Central memory CD8-positive, alpha-beta T cell (primary cell): ENCODE measurements at places on chromosomes 3 and 15.

- H3K27ac ChIP-seq = no peak overlapping the region
- H3K36me3 ChIP-seq = peaks cover 4% of the 10 kb centered on the region
- H3K27me3 ChIP-seq = peaks cover 19% of the 10 kb centered on the region
These were observed 53.5 kb downstream of the TLNRD1 start for GRCh38 chr15:81054236-81054635.

DNA sequence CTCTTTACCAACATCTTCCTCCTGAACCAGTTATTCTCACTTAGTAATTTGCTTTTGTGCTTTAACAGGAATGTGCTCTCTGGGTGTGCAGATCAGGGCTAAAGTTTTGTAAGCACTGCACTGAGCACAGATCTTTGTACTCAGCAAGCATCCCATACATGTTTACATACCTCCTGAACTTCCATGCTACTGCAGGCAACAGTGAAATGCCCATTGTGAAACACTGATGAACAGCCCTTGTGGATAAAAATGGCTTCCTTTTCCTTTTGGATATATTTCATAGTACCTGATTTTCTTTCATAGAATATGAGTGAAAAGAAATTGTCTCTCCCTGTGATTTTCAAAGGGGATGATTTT is 855.9 kb downstream of the MCTP2 start:
- no peaks in the 10 kb centered on the region for H3K4me1 ChIP-seq
- no peaks in the 10 kb centered on the region for H3K27me3 ChIP-seq
- no peak overlapping the region for H3K4me3 ChIP-seq

DNA sequence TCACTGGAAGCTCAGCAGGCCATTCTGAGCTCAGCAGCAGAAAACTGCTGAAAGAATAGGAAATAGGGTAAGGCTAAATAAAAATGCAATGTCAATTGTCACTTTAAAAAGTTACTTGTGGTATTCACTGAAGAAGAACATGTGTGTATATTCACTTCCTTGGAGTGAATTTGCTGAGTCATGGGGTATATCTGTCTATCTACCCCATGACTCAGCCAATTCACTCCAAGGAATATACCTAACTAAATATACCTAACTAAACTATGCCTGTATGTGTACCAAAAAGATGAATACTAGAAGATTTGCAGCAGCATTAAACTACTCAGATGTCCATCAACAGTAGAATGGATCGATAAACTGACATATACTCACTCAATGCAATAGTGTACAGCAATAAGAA is 69.5 kb upstream of the KCNAB1 start:
- no peak for DNase-seq
- no peaks in the 10 kb centered on the region for H3K4me1 ChIP-seq
- H3K27ac ChIP-seq = no peak overlapping the region
- peaks cover 66% of the 10 kb centered on the region for H3K27me3 ChIP-seq
- no peak overlapping the region for H3K4me3 ChIP-seq
- no peaks in the 10 kb centered on the region for H3K36me3 ChIP-seq

DNA sequence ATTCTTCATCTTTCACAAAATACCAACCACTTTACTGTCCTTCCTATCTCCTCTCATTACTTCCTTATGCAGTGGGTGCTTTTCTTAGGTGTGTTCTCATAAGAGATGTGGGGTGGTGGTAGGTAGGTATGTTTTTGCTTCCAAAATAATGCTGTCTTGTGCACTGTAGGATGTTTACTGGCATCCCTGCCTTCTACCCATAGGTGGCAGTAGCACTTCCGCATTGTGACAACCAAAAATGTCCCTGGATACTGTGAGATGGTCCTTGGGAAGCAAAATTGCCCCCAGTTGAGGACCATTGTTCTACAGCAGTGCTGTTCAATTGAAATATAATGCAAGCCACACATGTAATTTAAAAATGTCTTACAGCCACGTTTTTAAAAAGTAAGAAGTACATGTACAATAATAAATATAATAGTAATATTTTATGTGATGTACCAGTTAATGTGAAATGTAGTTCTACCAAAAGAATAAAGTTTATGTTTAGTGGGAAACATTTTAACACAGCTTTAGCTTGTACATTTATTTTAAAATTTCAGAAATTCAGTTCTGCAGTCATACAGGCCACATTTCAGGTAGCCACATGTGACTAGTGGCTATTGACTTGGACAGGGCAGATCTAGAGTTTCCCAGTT is 75.2 kb downstream of the NEO1 start:
- no peak for DNase-seq
- H3K27me3 ChIP-seq = no peaks in the 10 kb centered on the region
- H3K36me3 ChIP-seq = no peaks in the 10 kb centered on the region
- H3K4me3 ChIP-seq = no peak overlapping the region
- H3K27ac ChIP-seq = no peak overlapping the region

- peaks cover 39% of the 10 kb centered on the region for H3K27me3 ChIP-seq
- no peak overlapping the region for H3K4me3 ChIP-seq
- no peaks in the 10 kb centered on the region for H3K4me1 ChIP-seq
- no peaks in the 10 kb centered on the region for H3K36me3 ChIP-seq
- H3K27ac ChIP-seq = no peak overlapping the region
These were observed 51.5 kb upstream of the COL6A6 start for GRCh38 chr3:130465521-130465920.

- no peak overlapping the region for H3K27ac ChIP-seq
- no peak for DNase-seq
- H3K27me3 ChIP-seq = no peaks in the 10 kb centered on the region
- H3K36me3 ChIP-seq = no peaks in the 10 kb centered on the region
These were observed 161.5 kb downstream of the FEZF2 start for GRCh38 chr3:62211675-62212429.

GRCh38 chr3:123377243-123377740 is 71.6 kb downstream of the ADCY5 start:
- DNase-seq = no peak
- H3K27me3 ChIP-seq = peaks cover 16% of the 10 kb centered on the region
- no peak overlapping the region for H3K4me3 ChIP-seq
- H3K4me1 ChIP-seq = no peaks in the 10 kb centered on the region

DNA sequence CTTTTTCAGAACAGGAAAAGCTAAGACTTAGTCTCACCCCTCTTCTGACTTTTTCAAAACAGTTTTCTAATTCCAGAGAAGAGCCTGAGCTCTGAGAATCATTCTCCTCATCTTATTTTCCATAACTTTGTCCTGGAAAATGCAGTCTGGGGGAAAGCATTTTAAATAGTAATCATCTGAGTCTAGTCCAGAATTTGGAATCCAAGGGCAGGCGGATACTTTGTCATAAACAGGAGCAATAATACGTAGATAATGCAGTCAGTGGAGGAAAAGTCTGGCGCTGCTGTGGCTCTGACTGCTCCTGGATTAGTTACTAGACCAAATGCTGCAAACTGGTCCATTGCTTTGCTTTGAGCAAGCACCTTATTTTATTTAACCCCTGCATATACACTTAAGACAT is 285.0 kb downstream of the THSD4 start:
- H3K27me3 ChIP-seq = peaks cover 11% of the 10 kb centered on the region
- no peaks in the 10 kb centered on the region for H3K36me3 ChIP-seq
- no peak for DNase-seq
- no peak overlapping the region for H3K27ac ChIP-seq

- H3K27ac ChIP-seq = no peak overlapping the region
- H3K4me3 ChIP-seq = no peak overlapping the region
- no peaks in the 10 kb centered on the region for H3K4me1 ChIP-seq
- H3K36me3 ChIP-seq = peaks cover 20% of the 10 kb centered on the region
These were observed 15.9 kb downstream of the CDAN1 start for GRCh38 chr15:42721016-42721415.

GRCh38 chr3:82100378-82100777 is 338.9 kb upstream of the GBE1 start:
- no peak overlapping the region for H3K4me3 ChIP-seq
- no peak for DNase-seq
- no peaks in the 10 kb centered on the region for H3K4me1 ChIP-seq
- H3K27ac ChIP-seq = no peak overlapping the region

GRCh38 chr3:195032955-195033354 is 238.0 kb downstream of the XXYLT1 start:
- no peak overlapping the region for H3K27ac ChIP-seq
- no peak for DNase-seq
- no peak overlapping the region for H3K4me3 ChIP-seq

DNA sequence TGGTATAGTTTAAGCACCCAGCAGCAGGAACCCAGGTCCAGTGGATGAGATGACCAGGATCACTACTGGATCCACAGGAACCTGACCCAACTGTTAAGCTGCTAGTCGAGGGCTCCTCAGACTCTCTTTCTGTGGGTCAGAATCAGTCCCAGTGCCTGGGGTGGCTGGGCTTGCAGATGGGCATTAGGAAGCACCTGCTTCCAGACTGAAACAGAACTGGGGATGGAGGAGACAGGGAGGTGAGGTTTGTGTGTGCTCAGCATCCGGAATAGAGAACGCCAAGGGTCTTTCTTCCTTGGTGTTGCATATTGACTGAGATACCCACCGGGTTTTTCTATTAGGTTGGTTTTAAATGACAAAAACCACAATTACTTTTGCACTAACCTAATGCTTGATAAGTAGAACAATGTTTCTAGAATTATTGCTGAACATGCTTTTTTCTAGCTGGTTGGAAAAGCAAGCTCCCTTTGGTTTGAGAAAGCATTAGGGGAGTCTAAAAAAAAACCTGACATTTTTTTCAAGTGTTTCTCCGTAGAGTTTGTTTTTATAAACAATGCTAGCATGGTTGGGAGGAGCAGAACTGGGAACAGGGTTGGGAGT is 779 bp downstream of the ST3GAL6 start:
- no peaks in the 10 kb centered on the region for H3K4me1 ChIP-seq
- no peak for DNase-seq
- no peaks in the 10 kb centered on the region for H3K36me3 ChIP-seq
- no peak overlapping the region for H3K27ac ChIP-seq
- peaks cover 66% of the 10 kb centered on the region for H3K27me3 ChIP-seq

- no peaks in the 10 kb centered on the region for H3K27me3 ChIP-seq
- no peaks in the 10 kb centered on the region for H3K4me1 ChIP-seq
- DNase-seq = no peak
- H3K36me3 ChIP-seq = no peaks in the 10 kb centered on the region
These were observed 94.2 kb downstream of the ADAMTS17 start for GRCh38 chr15:100247228-100248225.

- no peaks in the 10 kb centered on the region for H3K4me1 ChIP-seq
- H3K27me3 ChIP-seq = no peaks in the 10 kb centered on the region
- H3K27ac ChIP-seq = no peak overlapping the region
- no peak overlapping the region for H3K4me3 ChIP-seq
- peaks cover 2% of the 10 kb centered on the region for H3K36me3 ChIP-seq
These were observed 94.6 kb downstream of the ZIC4 start for GRCh38 chr3:147311716-147312115.

GRCh38 chr3:126058666-126059065 is 25.3 kb downstream of the SLC41A3 start:
- no peaks in the 10 kb centered on the region for H3K27me3 ChIP-seq
- H3K4me1 ChIP-seq = peaks cover 20% of the 10 kb centered on the region
- peak overlapping the region; percentile 27 for H3K27ac ChIP-seq
- no peak for DNase-seq

DNA sequence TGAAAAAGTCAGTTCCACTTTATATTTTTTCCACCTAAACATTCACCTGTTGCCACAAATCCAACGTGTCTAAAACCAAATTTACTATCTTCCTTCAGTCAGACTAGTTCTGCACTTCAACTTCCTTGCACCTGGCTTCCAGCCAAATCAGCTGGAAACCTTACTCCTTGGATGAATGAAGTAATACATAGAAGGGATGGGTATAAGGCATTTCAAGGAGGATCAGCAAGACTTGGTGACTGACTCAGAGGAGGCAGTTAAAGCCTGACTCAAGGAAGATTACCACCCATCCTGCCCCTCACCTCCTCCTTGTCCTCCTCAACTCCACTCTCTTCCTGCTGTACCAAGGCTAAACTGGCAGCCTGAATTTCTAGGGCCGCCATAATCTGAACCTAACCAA is 37.1 kb downstream of the QTRT2 start:
- H3K27ac ChIP-seq = no peak overlapping the region
- H3K36me3 ChIP-seq = no peaks in the 10 kb centered on the region
- H3K27me3 ChIP-seq = no peaks in the 10 kb centered on the region
- H3K4me3 ChIP-seq = no peak overlapping the region

GRCh38 chr3:136545664-136546268 is 206.4 kb downstream of the STAG1 start:
- no peak overlapping the region for H3K4me3 ChIP-seq
- peaks cover 8% of the 10 kb centered on the region for H3K36me3 ChIP-seq
- DNase-seq = no peak
- H3K4me1 ChIP-seq = peaks cover 14% of the 10 kb centered on the region
- H3K27me3 ChIP-seq = no peaks in the 10 kb centered on the region

DNA sequence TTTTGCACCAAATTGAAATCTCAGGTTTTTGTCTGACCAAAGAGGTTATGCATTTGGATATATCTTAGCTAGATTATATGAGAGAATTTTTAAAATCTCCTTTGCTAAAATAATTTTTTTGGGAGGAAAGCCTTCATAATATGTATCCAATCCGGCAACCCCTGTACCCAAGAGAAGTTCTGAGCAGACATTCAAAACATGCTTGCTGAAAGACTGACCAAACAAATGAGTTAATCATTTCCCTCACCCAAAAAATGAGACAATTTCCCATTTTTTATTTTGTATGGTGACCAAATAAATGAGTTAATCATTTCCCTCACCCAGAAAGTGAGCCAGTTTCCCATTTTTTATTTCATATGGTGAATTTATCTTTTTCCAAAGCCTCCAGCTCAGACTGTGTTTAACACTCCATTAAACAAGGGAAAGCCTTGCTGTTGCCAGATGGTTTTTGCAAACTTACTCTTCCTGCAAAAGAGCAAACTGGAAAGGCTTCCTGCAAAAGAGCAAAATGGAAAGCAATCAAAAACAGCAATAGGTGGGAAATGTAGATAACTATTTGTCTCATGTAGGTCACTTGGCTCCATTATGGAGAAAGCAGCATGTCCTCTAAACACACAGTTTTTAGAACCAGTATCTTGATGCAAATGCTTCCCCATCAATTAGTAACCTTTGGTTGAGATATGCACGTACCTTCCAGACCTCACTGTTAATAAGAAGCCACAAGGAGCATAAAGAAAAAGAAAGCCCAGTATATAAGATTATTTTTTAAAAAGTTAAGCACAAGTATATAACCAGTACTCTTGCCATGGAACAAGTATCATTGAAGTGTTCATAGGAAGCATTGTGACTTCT is 78.4 kb upstream of the OSTN start:
- H3K4me3 ChIP-seq = no peak overlapping the region
- H3K36me3 ChIP-seq = no peaks in the 10 kb centered on the region
- H3K4me1 ChIP-seq = no peaks in the 10 kb centered on the region
- no peak overlapping the region for H3K27ac ChIP-seq
- H3K27me3 ChIP-seq = no peaks in the 10 kb centered on the region
